ENCODE measurements at places on chromosomes 4 and X.

GRCh38 chrX:150429594-150429993 is 66.5 kb downstream of the MAMLD1 start:
- DNase-seq: no peak

- no peak for DNase-seq
Measured at GRCh38 chrX:155694649-155695048, 81.9 kb upstream of the TMLHE start.

DNA sequence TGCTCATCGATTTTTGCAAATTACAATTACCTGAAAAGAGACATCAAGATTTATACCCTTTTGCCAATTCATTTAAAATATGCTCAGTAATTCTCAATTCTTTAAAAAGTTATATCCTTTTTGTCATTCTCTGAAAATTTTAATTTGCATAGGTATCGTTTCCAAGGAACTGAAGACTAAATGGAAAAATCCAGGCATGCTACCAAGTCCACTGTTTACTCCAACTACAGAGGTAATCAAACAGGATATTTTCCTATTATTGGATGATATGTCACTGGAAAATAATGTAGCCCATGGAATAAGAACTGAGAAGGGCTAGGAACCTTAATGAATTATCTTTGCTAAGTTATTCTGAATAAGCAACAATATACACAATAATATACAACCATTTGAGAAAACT is 132.7 kb downstream of the THOC2 start:
- DNase-seq: no peak

GRCh38 chr4:72286185-72286584 is 254.4 kb downstream of the NPFFR2 start:
- DNase-seq: no peak

DNA sequence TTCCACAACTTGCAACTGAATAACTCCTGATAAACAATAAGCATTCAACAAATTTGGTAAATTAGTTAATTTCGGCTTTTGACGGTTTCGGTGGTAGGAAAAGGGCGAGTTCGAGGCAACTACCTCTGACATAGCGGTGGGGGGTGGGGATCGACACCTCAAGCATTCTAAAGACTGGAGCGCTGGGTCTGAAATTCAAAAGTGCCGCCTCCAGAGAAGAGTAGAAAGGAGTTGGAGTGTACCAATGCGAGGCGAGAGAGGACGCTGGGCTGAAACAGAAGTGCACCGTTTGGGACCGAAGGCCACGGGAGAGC is 725 bp downstream of the SMC1A start:
- peak; percentile 59 for DNase-seq

GRCh38 chrX:13581554-13581953 is 12.2 kb downstream of the EGFL6 start:
- DNase-seq: no peak

GRCh38 chrX:18290200-18290599 is 64.3 kb downstream of the SCML2 start:
- no peak for DNase-seq
